ENCODE measurements at places on chromosomes 12 and 14.

DNA sequence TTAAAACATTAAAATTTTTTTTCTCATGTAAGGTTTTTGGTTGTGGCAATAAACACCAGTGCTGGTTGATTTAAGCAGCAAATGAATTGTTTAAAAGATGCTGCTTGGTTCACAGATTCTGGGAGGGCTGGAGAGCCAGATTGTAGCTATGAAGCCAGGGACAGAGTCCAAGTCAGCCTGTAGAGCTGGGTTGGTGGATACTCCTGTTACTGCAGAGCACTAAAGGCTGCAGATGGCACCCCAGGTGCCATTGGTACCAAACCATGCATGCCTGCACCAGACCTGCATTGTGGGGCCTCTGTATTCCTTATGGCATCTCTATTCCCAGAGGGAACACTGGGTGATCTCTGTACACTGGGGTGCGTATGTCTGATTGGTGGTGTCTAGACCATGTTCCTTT is 113.3 kb downstream of the SNAPC1 start:
- H3K27me3 ChIP-seq = peaks cover 43% of the 10 kb centered on the region
- H3K4me3 ChIP-seq = no peak overlapping the region
- DNase-seq = no peak
- H3K36me3 ChIP-seq = no peaks in the 10 kb centered on the region
- H3K4me1 ChIP-seq = no peaks in the 10 kb centered on the region
- H3K27ac ChIP-seq = no peak overlapping the region

DNA sequence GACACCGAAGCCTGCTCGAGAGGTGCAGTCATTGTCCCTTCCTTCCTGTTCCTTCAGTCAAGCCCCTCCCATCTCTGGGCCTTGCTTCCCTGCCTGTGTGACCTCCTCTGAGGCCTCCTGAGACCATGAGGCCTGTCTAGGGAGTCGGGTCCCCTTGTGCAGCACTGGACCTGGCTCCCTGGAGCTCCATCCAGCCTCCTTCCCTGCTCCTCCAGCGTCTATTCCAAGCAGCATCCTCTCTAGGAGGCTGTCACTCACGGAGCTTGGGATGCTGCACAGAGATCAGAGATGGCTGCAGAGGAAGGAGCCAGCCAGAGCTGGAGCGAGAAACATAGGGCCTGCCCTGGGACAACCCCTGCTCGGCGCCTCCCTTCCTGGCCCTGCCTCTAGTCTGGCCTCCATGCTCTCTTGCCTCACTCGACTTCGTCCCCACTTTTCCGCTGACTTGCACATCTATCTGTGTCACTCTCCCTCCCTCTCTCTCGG is 142.7 kb downstream of the BCL11B start:
- no peak for DNase-seq
- no peaks in the 10 kb centered on the region for H3K36me3 ChIP-seq
- H3K27me3 ChIP-seq = peaks cover 4% of the 10 kb centered on the region
- no peaks in the 10 kb centered on the region for H3K4me1 ChIP-seq

GRCh38 chr14:74641601-74642391 is 29.8 kb upstream of the LTBP2 start:
- DNase-seq = no peak
- H3K27me3 ChIP-seq = no peaks in the 10 kb centered on the region
- H3K36me3 ChIP-seq = no peaks in the 10 kb centered on the region

DNA sequence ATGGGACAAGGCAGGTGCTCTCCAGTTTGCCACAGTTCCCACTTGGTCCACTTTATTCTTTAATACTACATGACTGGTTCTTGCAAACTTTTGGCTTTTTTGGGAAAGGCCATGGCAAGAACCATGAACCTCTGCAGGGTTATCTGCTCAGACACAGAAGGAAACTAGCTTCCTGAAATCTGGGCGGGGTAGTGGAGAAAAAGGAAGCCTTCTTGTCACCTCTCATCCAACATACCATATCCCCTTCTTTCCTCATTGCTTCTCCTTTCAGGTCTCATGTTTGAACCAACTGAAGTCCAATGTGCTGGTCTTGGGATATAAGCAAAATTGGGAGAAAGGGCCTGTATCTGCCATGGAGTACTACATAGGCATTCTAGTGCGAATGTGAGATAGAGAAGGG is 5.5 kb upstream of the KLHL33 start:
- no peaks in the 10 kb centered on the region for H3K27me3 ChIP-seq
- no peaks in the 10 kb centered on the region for H3K36me3 ChIP-seq
- no peak for DNase-seq
- no peak overlapping the region for H3K4me3 ChIP-seq
- no peak overlapping the region for H3K27ac ChIP-seq

DNA sequence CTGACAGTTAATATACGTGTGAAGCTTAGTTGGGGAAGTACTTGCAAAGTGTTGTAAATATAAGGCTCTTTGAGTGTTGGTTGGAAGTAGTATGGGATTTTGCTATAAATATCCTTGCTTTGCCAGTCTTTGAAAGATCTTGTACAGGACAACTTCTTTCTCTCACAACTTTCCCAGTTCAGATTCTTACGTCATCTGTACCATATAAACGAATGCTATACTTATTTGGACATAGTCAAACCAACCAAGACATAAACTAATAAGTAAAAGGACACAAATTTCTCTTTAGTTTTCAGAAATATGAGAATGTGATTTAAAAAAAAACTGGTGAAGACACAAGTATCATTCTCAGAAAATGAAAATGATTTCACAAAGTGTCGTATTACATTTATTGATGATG is 153.1 kb upstream of the NPAS3 start:
- H3K4me1 ChIP-seq = no peaks in the 10 kb centered on the region
- H3K36me3 ChIP-seq = no peaks in the 10 kb centered on the region
- H3K27me3 ChIP-seq = no peaks in the 10 kb centered on the region
- no peak for DNase-seq
- H3K27ac ChIP-seq = no peak overlapping the region

DNA sequence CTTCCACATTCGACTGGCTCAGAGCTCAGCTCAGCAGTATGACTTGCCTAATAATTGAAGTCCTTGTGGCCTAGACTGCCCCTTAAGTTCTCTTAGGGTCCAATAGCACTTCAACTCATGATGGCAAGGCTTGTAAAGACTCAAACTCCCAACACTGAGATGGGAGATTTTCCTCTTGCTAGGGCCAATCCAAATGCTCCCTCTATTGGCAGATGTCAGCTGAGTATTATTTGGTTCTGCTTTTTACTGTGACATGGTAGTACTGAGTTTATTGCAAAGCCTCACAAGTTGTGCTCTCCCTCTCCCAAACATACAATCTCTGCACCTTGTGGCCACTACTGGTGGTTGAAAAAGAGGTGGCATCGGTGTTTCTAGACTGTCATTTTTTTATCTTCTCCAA is 164.2 kb downstream of the ALG10 start:
- no peak overlapping the region for H3K27ac ChIP-seq
- H3K36me3 ChIP-seq = no peaks in the 10 kb centered on the region
- DNase-seq = no peak
- no peaks in the 10 kb centered on the region for H3K27me3 ChIP-seq
- H3K4me3 ChIP-seq = no peak overlapping the region

GRCh38 chr14:95432144-95433093 is 84.0 kb downstream of the SYNE3 start:
- no peak for DNase-seq
- peaks cover 5% of the 10 kb centered on the region for H3K36me3 ChIP-seq
- no peak overlapping the region for H3K27ac ChIP-seq
- H3K4me1 ChIP-seq = peaks cover 9% of the 10 kb centered on the region
- H3K27me3 ChIP-seq = no peaks in the 10 kb centered on the region
- no peak overlapping the region for H3K4me3 ChIP-seq

- H3K4me3 ChIP-seq = no peak overlapping the region
- no peaks in the 10 kb centered on the region for H3K27me3 ChIP-seq
- H3K36me3 ChIP-seq = no peaks in the 10 kb centered on the region
- DNase-seq = no peak
Measured at GRCh38 chr14:105842105-105842504, 315.7 kb downstream of the TMEM121 start.

- H3K4me1 ChIP-seq = peaks cover 27% of the 10 kb centered on the region
- peak overlapping the region; percentile 46 for H3K27ac ChIP-seq
- no peaks in the 10 kb centered on the region for H3K27me3 ChIP-seq
- DNase-seq = no peak
- peaks cover 13% of the 10 kb centered on the region for H3K36me3 ChIP-seq
Measured at GRCh38 chr12:124480469-124481256, 86.7 kb downstream of the NCOR2 start.

- H3K27me3 ChIP-seq = no peaks in the 10 kb centered on the region
- H3K4me3 ChIP-seq = no peak overlapping the region
- H3K27ac ChIP-seq = no peak overlapping the region
- no peaks in the 10 kb centered on the region for H3K36me3 ChIP-seq
Measured at GRCh38 chr12:72219937-72220336, 52.2 kb upstream of the TRHDE start.

GRCh38 chr14:99850709-99851108 is 57.5 kb downstream of the EML1 start:
- no peaks in the 10 kb centered on the region for H3K27me3 ChIP-seq
- no peak overlapping the region for H3K27ac ChIP-seq
- no peak overlapping the region for H3K4me3 ChIP-seq
- no peak for DNase-seq
- H3K36me3 ChIP-seq = no peaks in the 10 kb centered on the region

GRCh38 chr12:42744539-42745182 is 155.1 kb upstream of the PRICKLE1 start:
- no peaks in the 10 kb centered on the region for H3K36me3 ChIP-seq
- no peak overlapping the region for H3K27ac ChIP-seq
- H3K4me3 ChIP-seq = no peak overlapping the region
- no peak for DNase-seq
- H3K4me1 ChIP-seq = peaks cover 24% of the 10 kb centered on the region
- H3K27me3 ChIP-seq = no peaks in the 10 kb centered on the region

DNA sequence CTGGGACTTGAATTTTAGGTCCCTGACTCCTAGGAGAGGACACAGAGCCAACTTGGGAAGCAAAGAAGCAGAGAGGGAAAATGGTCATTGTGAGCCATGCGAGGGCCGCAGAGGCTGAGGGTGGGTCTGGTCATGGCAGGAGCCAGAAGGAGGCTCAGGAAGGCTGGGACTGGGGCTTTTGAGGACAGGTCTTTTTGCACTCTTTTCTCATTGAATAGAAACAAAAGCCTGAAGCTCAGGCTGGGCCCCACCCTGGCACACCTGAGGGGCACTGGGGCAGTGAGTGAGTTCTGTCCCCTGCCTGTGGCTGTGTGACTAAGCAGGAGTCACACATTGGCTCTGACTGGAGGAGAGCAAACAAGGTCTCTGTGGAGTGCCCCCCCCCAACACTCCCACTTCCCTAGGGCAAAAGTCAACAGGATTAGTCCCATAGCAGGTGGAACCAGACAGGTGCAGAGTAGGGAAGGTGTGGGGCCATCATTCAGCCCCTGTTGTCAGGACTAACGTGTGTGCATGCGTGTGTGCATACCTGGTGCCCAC is 2.8 kb downstream of the KRT7 start:
- no peak for DNase-seq
- peaks cover 23% of the 10 kb centered on the region for H3K4me1 ChIP-seq
- no peak overlapping the region for H3K27ac ChIP-seq
- H3K4me3 ChIP-seq = no peak overlapping the region
- no peaks in the 10 kb centered on the region for H3K36me3 ChIP-seq
- H3K27me3 ChIP-seq = no peaks in the 10 kb centered on the region

DNA sequence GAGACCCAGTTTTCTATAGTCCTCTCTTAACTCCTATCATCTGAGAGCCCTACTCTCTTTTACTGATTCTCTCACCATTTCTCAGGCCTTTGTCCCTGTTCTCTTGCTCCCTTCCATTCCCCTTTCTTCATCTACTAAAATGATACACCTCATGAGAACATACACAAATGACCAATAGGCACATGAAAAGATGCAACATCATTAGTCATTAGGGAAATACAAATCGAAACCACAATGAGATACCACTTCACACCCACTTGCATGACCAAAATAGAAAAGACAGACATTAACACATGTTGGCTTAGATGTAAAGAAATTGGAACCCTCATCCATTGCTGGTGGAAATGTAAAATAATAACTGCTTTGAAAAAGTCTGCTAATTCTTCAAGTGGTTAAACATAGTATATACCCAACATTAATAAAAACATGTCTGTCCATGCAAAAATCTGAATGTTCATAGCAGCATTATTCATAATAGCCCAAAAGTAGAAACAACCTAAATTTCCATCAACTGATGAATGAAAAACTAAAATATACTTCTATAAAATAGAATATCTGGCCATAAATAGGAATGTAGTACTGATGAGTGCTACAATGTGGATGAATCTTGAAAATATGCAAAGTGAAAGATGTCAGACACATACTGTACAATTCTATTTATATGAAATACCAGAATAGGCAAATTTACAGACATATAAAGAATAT is 66.0 kb downstream of the DENND5B start:
- H3K4me1 ChIP-seq = no peaks in the 10 kb centered on the region
- no peaks in the 10 kb centered on the region for H3K27me3 ChIP-seq
- no peak overlapping the region for H3K27ac ChIP-seq

- no peaks in the 10 kb centered on the region for H3K4me1 ChIP-seq
- no peak for DNase-seq
- no peak overlapping the region for H3K27ac ChIP-seq
- H3K4me3 ChIP-seq = no peak overlapping the region
- H3K36me3 ChIP-seq = no peaks in the 10 kb centered on the region
- H3K27me3 ChIP-seq = no peaks in the 10 kb centered on the region
Measured at GRCh38 chr12:3049611-3050249, 27.4 kb upstream of the TSPAN9 start.

- DNase-seq = no peak
- H3K36me3 ChIP-seq = no peaks in the 10 kb centered on the region
- H3K4me1 ChIP-seq = no peaks in the 10 kb centered on the region
- H3K27me3 ChIP-seq = no peaks in the 10 kb centered on the region
- H3K4me3 ChIP-seq = no peak overlapping the region
Measured at GRCh38 chr12:70671698-70672097, 34.5 kb upstream of the PTPRB start.

DNA sequence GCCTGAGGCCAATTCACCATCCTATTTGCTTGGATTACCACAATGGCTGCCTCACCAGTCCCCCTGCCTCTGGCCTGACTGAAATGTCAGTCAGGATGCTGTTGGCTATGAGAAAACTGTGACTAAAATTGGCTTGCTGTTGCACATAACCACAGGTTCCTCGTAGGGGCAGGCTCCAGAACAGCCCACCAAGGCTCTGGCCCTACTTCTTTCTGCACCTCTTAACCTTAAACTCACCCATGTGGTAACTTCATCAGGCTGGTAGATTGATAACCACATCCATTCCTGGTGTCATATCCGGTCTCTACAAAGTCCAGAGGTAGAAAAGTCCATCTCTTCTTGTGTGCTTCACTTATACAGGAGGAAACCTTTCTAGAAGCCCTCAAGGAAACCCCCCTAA is 172.4 kb upstream of the PLXNC1 start:
- H3K4me1 ChIP-seq = peaks cover 2% of the 10 kb centered on the region
- DNase-seq = no peak
- H3K36me3 ChIP-seq = no peaks in the 10 kb centered on the region
- H3K27ac ChIP-seq = no peak overlapping the region

GRCh38 chr14:76826122-76826521 is at the start of gene LRRC74A:
TSS of gene LRRC74A (plus strand) at chr14:76826408. CDS start at chr14:76826698, 290 bp downstream.
- DNase-seq = no peak
- H3K4me3 ChIP-seq = no peak within 1 kb of the TSS
- no peaks in the 10 kb centered on the region for H3K36me3 ChIP-seq
- H3K4me1 ChIP-seq = no peaks in the 10 kb centered on the region
- no peaks in the 10 kb centered on the region for H3K27me3 ChIP-seq

- peaks cover 22% of the 10 kb centered on the region for H3K4me1 ChIP-seq
- no peak for DNase-seq
- H3K36me3 ChIP-seq = no peaks in the 10 kb centered on the region
- no peak overlapping the region for H3K27ac ChIP-seq
- H3K27me3 ChIP-seq = no peaks in the 10 kb centered on the region
- peak overlapping the region; percentile 64 for H3K4me3 ChIP-seq
Measured at GRCh38 chr14:72925171-72925759, 999 bp upstream of the DCAF4 start.

Data from esophagus squamous epithelium (tissue), 5 donors.